ENCODE measurements at places on chromosomes 4 and X.

- DNase-seq = no peak
These were observed 81.5 kb upstream of the NKX1-1 start for GRCh38 chr4:1487761-1488160.

DNA sequence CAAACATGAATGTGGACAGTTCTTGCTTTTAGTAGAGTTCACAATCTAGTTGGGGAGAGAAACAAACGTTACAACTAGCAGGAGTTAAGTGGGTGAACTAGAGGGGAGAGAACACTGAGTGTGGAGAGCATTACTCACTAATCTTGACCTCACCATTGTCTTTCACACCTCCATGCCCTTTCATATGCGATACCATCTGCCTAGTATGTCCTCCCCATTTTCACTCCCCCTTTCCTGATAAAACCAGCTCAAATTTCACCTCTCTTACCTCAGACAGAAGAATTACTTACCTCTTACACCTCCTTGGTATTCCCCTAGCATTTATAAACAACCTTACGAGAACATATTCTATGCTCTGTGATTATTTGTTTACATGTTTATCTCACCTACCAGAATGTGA, 53.6 kb downstream of the LAS1L start:
- no peak for DNase-seq

GRCh38 chrX:120244735-120245498, 5.7 kb upstream of the ZBTB33 start:
- DNase-seq = peak; percentile 59

DNA sequence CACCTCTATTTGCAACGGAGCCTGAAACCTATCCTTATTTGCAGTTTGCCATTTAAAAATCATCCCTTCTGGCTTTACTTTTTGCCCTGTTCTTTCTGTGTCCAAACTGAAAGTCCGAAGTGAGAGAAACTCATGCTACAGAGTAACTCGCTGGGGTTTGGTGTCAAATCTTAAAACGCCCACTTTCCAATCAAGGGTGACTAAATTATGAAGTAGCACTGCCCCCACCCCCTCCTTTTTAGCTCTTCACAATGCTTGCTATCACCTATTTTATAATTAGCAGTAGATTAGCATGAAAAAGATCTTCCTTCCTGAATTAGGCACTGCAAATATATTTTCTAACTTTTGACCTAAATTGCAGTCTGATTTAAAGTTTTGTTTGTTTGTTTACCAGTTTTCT, 52.5 kb downstream of the VGLL1 start:
- DNase-seq = no peak

DNA sequence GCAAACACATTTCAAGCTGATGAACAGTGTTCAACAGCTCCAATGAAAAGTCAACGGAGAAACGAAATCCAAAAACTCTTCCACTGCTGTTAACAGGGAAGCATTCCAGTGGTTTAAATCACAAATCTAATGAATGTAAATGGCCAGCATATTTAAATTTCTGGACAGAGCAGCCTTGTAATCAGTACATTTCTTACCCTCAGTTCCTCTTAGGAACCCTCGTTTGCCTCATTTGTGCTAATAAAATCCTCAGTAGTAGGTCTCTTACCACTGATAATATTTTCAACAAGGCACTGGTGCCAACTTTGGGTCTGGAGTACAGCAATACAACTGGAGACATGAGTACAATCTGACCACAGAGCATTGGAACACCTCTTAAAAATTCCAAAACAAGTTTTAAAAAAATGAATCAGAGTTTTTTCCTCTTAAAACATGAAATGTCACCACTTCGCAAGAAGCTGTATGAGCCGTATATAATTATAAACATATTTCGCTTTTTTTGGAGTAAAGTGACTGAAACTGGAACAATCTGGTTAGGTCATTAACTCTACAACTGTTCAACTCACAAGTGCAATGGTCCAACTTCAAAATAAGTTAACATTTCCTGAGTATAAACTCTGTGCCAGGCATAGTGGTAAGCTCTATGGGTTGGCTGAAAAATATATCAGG, 211.2 kb downstream of the CPEB2 start:
- no peak for DNase-seq

DNA sequence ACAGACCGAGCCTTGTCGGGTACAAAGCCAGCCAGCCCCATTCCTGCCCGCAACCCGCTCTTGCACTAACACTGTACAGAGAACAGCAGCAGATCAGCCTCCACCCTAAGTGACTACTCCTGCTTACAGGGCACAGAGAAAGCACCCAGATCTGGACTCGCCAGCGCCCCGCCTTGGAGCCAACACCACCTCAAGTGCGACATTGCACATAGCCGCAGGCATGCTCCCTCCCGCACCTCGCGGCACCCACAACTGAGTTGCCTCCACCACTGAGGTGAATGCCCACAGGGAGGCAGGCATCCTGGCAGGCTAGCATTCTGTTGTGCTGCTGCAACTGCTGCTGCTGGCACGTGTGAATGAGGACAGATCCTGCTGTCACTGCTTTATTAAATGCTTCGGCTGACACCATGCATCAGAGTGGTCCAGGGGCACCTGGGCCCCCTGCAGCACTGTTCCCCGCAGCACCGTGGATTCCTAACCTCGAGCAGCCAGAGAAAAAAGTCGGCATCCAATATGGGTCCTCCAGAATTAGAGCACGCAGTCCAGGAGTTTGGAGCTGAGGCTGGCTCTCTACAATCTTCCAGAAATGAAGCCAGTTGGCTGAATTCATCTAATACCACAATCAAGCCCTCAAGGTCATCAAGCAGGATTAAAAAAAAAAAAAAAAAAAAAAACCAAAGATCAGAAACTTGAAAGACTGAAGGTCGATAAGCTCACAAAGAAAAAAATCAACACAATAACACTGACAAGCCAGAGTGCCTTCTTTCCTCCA, 352.9 kb downstream of the GASK1B start:
- no peak for DNase-seq

- DNase-seq = no peak
These were observed 493 bp upstream of the KCNIP4 start for GRCh38 chr4:21949073-21949457.

- no peak for DNase-seq
These were observed 106.0 kb downstream of the IQCM start for GRCh38 chr4:149709640-149710039.

Data from AML-193 (cell line).